ENCODE measurements at places on chromosomes 1 and 21. TPM values are rescaled to one million over a fixed set of nuclear protein-coding genes. Genes with fewer than 3 reads are reported as not detected.

GRCh38 chr1:30422251-30422650, 301.1 kb downstream of the MATN1 start:
- peaks cover 15% of the 10 kb centered on the region for H3K27me3 ChIP-seq
- no peaks in the 10 kb centered on the region for H3K36me3 ChIP-seq
- H3K27ac ChIP-seq = no peak overlapping the region
- H3K4me1 ChIP-seq = no peaks in the 10 kb centered on the region
- no peak overlapping the region for H3K4me3 ChIP-seq

- no peak overlapping the region for H3K27ac ChIP-seq
- H3K36me3 ChIP-seq = peaks cover 7% of the 10 kb centered on the region
- no peak for DNase-seq
- H3K27me3 ChIP-seq = no peaks in the 10 kb centered on the region
Measured at GRCh38 chr1:224454402-224455055, 19.9 kb upstream of the WDR26 start.

DNA sequence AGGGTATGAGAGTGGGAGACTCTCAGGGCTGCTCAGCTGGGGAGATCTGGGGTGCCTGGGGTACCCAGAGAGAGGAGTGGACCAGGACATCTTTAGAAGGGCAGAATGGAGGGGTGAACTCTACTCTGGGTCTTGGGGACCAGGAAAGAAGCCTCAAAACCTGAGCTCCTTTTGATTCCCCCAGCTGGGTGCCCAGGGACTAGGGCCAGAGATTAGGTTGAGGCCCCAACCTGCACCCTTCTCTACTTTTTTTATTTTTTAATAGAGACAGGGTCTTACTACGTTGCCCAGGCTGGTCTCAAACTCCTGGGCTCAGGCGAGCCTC, 1.9 kb downstream of the PDZK1IP1 start:
- no peak overlapping the region for H3K4me3 ChIP-seq
- H3K36me3 ChIP-seq = no peaks in the 10 kb centered on the region
- DNase-seq = no peak
- H3K27me3 ChIP-seq = peaks cover 15% of the 10 kb centered on the region
- H3K27ac ChIP-seq = no peak overlapping the region

- no peak overlapping the region for H3K27ac ChIP-seq
- H3K4me3 ChIP-seq = no peak overlapping the region
Measured at GRCh38 chr1:11352058-11352715, 79.2 kb downstream of the UBIAD1 start.

The MAP1LC3C gene
- not detected for total RNA-seq

The PRKCZ gene
- 11.1 TPM for total RNA-seq
